DMS 273 treated with DMSO at 0.1 percent for 48 hours (cell line): ENCODE measurements at places on chromosomes 16 and 17.
A peak's percentile ranks its signal among the peaks of the same experiment; 100 is the strongest.

- no peak for DNase-seq
Measured at GRCh38 chr16:83774066-83774465, 33.7 kb upstream of the HSBP1 start.

GRCh38 chr16:27558932-27559331, 9.0 kb downstream of the KATNIP start:
- DNase-seq = no peak

- no peak for DNase-seq
Measured at GRCh38 chr16:83508295-83508694, 299.5 kb upstream of the HSBP1 start.

DNA sequence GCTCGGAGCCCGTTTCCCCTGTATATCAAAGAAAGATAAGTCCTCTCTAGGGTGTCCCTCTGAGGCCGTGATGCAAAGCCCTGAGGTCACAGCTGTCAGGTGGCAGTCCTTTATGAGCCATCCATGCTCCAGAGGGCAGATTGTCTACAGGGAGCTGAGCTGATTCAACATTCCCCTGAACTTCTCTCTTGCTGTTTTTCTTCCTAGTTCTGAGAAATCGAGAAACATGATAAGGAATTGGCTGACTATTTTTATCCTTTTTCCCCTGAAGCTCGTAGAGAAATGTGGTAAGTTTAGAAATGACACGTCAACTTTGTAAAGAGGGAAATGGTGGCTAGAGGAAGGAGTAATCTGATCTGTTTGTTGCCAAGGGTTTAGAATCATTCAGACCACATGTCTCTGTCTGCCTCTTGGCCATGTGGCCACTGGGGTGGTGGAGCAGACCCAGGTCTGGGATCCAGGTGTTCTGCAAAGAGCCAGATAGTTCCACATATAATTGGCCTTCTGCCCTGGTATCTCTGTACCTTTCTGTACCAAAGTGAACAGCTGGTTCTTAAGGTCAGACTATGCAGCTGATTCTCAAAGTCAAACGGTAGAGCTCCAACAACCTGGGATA, 3.5 kb downstream of the CTNS start:
- no peak for DNase-seq

DNA sequence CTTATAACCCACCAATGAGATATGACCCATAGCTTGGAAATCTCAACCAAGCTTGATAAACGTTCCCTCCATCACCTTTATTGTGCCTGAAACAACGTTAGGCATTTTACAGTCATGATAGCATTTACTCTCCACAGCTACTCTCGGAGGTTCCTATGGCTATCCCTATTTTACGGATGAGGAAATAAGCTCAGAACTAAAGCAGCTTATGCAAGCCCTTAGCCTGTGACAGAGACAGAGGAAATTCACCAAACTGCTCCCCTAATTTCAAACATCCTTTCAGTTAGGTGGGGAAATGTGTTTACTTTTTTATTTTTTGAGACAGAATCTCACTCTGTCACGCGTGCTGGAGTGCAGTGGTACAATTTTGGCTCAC, 18.7 kb downstream of the DCUN1D3 start:
- no peak for DNase-seq

DNA sequence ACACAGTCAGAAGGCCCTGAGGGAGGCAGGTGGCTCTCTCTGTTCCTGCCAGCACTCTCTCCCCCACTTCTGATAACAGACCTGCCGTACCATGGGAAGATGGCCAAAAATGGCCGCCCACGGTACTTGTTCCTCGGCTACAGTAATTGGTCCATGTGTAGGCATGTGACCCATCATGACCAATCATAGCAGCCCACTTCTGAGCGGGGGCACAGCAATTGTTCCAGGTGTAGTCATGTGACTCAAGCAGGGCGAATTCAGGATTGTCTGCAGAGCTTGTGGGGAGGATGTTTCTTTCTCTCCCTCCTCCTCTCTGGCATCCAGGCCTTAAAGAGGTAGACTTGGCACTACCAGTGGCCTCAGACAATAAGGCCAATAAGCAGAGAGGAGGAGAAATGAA, 250.4 kb downstream of the MRTFB start:
- DNase-seq = no peak

DNA sequence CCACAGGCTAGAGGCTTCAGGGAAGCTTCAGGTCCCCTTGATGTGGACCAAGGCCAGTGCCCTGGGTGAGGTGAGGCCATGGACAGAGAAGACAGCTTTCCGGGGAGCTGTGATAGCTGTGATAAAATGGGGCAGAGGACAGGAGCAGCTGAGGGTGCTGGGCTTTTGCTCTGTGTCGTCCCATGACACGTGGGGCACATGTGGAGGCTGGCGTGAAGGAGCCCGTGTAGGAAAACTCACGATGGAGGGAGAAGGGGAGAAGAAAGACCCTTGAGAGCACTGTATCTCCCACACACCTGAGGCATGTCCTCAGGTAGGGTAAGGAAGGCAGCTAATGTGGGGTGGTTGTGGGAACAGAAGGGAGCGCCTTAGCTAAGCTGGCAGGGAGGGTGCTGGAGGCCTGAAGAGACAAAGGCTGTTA, 21.3 kb downstream of the B9D1 start:
- DNase-seq = no peak

- peak; percentile 94 for DNase-seq
Measured at GRCh38 chr16:14013571-14014283, 57.4 kb upstream of the MRTFB start.
